ENCODE measurements at places on chromosomes 2 and 18. TPM values are rescaled to one million over a fixed set of nuclear protein-coding genes. Genes with fewer than 3 reads are reported as not detected.
A peak's percentile ranks its signal among the peaks of the same experiment; 100 is the strongest.

The C2orf72 gene
- polyA plus RNA-seq: 0.37 TPM

GRCh38 chr2:241565411-241565810 is 6.9 kb downstream of the BOK start:
- no peak for DNase-seq

The EN1 gene
- not detected for polyA plus RNA-seq

DNA sequence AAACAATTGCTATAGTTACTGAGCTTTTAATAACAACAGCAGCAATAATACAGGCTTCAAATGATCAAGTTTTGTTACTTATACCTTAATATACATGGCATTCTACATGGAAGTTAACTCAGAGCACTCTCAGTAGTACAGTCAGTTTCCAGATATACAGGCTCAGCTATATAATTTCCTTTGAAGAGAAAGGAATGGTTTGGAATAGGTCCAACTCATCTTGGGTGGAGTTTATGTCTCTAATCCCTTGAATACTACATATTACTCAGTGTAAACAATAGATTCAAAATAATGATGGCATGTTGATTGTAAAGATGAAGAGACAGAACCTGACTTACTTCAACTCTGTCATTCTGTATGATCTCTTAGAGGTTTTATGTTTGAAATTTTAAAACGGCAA is 174.9 kb downstream of the EPHA4 start:
- no peak for DNase-seq

- no peak for DNase-seq
Observed at GRCh38 chr2:54595999-54596902, 127.2 kb upstream of the EML6 start.

DNA sequence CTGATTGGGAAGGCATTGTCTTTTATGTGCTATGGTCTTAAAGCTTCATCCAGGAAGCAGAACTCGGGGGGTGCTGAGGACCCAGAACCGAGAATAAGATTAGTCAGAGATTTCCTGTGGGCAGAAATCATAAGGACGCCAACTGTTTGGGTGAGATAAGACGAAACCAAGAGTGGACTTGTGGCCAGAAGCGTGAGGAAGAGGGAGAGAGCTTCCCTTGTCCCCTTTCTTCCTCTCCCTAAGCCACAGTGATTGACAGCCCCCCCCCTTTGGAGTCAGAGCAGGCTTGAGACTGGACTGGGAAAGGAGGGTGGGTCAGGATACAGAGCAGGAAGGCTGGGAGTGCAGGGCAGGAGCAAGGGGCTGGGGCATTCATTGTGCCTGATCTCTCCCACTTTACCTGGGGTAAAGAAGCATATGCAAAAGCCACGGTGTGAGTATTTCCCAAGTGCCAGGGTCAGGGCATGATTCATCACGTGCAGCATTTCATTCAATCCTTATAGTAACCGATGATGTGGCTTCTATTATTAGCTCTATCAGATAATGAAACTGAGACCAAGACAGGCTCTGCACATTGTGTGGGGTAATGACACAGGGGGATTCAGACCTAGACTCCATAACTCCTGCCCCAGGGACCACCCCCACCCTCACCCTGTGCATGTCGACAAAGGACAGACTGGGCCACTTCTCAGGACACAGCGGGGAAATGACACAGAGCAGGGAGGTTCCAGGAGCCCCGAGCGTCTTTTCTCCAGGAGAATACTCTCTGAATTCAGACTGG is 3.0 kb upstream of the IL1RN start:
- DNase-seq: no peak

GRCh38 chr18:69659142-69659651 is 258.5 kb downstream of the DOK6 start:
- DNase-seq: no peak

The ZBTB7C gene
- 2.2 TPM for polyA plus RNA-seq

The SLC23A3 gene
- polyA plus RNA-seq: 3.9 TPM

DNA sequence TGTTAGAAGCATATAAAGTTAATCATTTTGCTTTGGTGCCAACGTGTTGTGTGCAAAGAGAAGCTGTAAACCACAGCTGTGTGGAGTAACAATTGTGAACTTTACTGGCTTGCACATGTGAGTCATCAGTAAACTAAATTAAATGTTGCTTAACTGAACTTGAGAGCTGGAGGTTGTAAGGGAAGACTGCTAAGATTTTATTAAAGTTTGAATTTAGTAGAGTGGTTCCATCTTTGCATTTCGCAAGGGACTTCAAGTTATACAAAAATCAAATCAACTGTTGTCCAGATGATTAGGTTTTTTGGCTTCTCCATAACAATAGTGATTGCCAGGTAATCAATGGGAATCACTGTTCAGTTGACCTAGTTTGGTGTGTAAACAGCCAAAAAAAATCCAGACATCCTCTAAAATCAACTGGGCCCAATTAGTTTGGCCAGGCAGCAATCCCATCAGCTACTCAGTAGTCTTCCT is 247.4 kb downstream of the MYO3B start:
- peak; percentile 55 for DNase-seq

GRCh38 chr18:62735387-62735786 is 20.0 kb downstream of the PHLPP1 start:
- no peak for DNase-seq

DNA sequence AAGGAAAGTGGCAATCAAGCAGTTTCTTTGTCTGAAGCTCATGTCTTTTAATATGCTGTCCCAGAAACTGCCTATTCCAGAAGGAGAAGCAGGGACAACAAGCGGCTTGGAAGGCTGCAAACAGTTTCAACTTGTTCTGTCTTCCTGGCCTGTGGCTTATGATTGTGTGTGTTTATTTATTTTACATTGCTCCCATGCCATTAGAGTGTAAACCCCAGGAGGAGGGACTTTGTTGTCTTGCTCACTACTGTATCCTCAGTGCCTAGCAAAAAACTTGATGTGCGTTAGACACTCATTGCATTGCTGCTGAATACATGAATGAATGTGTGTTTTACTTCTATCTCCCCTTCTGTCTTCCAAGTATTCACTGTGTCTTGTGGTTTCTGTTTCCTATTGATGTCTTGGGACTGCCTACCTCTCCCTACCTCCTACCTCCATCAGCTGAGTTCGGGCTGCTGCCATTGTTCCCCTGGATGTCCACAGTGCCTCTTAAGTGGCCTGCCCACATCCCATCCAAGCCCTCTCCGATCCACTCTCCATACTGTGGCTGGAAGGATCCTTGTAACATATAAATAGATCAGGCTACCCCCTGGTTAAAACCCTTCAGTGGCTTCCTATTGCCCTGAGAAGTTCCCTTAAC is 261.4 kb downstream of the DYSF start:
- DNase-seq: no peak

DNA sequence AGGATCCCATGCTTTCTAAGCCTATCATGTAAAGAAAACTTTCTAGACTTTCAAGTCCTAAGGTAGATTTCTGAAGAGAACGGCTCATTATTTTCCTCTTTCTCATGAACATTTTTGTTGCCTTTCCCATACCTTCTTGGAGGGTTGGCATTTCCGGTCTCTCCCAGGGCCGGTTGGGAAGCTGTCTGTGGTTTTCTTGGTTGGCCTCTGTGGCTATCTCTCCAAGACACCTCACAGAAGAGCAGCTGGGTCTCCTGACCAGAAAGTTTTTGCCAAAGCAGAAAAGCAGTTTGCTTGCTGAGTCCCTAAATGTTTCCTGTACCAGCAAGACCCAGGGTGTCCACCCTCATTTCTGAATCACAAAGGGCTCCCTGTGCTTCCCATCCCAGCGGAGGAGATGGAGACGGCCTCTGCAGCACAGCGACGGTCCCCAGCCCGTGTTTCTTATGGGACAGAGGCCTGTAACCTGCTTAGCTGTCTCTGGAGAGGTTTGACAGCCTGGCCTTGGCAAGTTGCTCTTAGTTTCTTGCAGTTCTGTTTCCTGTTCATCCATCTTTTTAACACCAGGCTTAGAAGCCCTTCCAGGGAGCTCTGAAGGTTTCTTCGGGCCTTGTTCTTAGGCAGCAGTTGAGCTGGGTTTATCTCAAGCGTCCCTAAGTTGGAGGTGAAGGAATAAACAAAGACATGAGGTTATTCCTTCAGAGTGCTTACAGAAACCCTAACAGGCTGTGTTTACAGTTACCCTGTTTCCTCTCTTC is 39.8 kb downstream of the GREB1 start:
- no peak for DNase-seq

- no peak for DNase-seq
Observed at GRCh38 chr2:146814971-146815370, 1029.9 kb upstream of the ACVR2A start.

The IL1R1 gene
- 144 TPM for polyA plus RNA-seq

DNA sequence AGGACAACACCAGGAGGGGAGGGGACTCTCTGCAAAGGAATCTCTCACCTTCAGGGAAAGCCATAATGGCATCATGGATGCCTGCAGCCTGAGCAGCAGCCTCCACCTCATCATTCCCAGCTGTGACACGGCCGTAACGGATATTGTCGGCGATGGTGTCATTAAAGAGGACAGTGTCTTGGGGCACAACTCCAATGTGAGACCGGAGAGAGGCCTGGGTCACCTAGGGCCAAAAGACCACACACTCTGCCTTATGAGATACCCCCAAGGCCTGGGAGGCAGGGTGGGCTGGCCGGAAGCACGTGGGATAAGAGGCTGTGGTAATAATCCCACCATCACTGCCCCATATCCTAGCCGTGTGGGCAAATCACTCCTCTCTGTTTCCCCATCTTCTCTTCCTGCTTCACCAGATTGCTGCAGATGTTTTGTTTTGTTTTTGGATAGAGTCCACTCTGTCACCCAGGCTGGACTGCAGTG is 4.3 kb downstream of the ZFAND2B start:
- DNase-seq: no peak

GRCh38 chr18:23231340-23232021 is 96.2 kb downstream of the CABLES1 start:
- no peak for DNase-seq

- no peak for DNase-seq
Observed at GRCh38 chr18:22465859-22466457, 48.2 kb upstream of the CTAGE1 start.

DNA sequence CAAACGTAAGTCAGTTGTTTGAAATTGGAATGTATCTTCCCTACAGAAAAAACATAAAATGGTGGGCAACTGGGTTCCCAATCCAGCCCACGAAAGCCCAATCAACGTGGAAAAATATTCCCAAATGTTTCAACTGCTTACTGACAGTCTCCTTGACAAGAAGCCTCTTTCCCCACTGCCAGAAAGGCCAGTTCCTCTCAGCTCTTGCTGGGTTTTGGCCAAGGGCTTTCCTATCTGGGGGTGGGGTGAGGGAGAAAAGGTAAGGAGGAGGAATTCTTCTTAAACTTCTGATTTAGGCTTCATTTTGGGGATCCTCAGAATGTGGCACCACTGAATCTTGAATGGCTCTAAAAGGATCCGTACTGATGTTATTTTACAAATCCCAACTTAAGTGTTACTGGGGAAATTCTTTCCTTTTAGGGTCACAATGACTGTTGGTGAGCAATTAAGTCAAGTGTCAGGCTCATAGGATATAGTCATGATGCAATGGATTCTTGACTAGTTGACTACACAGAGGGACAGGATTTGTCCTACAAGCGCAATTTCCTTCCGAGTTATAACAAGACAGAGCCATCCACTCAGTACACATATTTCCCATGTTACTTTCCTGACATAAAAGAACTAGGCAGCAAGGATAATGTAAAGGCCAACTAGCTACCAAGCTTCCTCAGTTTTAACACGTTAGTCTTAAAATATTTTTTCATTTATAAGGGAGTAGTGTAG is 73.6 kb downstream of the SPRED2 start:
- DNase-seq: no peak

DNA sequence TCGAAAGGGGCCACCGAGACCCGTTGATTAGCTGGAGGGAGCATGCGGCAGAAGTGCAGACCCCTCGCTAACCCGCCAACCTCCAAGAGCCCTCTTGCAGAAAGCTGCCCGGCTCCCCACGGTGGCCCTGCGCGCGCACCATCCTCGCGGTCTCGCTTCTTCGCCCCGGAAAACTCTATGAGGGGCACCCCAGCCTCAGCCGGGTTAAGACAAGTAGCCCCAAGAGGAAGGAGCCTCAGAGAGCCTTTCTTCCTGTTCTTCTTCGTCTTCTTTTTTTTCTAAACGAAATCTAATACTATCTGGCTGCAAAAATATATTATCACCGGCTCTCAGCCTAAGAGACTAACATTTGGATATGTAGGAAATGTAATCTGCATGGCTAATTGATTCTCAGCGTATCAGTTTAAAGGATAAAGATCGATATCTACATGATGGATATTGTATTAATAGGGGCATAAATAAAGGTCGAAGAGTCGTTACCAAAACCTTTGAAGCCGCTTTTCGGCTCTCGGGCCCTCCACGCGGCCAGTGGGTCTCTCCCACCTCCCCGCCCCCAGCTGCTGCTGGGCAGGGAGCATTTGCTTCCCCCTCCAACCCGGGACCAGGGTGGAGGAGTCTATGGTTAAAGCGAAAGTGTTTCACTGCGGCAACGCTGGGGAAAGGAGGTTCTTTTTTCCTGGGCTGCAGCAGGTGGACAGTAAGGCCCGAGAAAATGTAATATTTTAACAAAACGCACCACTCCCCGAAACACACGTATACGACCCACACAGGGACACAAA is 6.1 kb upstream of the PAX3 start:
- DNase-seq: no peak

DNA sequence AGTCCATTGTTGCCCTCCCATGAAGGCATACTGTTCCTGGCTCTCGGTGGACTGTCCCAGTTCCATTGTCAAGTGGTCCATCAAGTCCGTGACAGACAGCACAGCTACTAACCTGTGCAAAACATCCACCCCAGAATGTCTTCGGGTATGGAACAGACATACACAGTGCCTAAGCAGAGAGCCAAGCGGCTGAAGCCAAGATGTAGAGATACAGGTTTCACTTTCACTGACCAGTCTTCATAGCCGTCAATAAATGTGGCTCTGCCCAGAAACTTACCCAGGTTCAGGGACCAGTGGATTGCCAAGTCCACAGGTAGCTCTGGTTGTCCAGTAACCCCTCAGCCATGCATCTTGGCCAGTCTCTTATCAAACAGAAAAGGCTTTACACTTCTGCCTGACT is 10.7 kb upstream of the PAPOLG start:
- DNase-seq: no peak

GRCh38 chr2:101113441-101114267 is 37.5 kb downstream of the TBC1D8 start:
- DNase-seq: no peak

DNA sequence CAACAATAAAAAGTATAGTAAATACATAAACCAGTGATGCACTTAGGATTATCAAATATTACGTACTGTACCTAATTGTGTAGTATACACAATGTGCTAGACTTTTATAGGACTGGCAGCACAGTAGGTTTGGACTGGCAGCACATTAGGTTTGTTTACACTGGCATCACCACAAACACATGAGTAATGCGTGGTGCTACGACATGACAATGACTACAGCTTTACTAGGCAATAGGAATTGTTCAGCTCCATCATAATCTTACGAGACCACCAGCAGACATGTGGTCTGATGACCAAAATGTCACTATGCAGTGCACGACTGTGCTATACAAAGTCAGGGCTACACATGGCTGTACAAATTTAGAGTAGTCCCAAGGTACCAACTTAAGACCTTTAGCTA is 2.3 kb downstream of the MBOAT2 start:
- DNase-seq: no peak

The SEMA4F gene
- polyA plus RNA-seq: 7.2 TPM

The TDRD15 gene
- polyA plus RNA-seq: not detected

- no peak for DNase-seq
Observed at GRCh38 chr18:5155218-5155906, 41.7 kb downstream of the AKAIN1 start.

The GFPT1 gene
- 28.1 TPM for polyA plus RNA-seq
